T-helper 9 cell (primary cell): ENCODE measurements at places on chromosomes 5 and 9.

DNA sequence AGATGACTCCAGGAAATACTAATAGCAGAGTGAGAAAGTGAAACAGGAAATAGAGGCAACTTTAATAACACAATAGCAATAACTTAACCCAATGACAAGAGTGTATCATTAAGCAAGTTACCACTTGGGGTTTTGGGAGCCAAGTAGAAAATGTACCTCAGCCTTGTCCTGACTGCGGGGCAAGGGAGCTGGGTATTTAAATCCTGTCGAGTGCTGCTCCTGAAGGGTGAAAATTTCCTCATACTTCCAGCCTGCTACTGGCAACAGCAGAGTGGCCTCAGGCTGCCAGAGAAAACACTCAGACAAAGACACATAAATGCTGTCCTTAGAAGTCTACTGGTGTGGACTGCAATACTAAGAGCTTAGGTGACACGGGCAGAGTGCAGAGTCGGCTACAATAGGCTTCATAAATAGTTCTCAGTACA, 112.5 kb upstream of the EMB start:
- DNase-seq, result no peak

GRCh38 chr9:97527626-97528528, 26.4 kb downstream of the TMOD1 start:
- no peak for DNase-seq

DNA sequence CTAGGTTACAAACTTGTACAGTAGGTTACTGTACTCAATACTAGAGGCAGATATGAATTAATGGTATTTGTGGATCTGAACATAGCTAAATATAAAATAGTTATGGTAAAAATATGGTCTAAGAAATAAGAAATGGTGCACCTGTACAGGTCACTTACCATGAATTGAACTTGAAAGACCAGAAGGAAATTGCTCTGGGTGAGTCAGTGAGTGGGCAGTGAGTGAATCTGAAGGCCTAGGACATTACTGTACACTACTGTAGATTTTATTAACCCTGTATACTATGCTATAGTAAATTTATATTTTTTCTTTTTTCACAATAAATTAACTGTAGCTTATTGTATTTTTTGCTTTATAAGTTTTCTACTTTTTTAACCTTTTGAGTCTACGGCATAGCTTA, 1020.4 kb downstream of the CDH18 start:
- no peak for DNase-seq

GRCh38 chr5:38453506-38453905, 102.9 kb downstream of the LIFR start:
- DNase-seq, result peak; percentile 9

DNA sequence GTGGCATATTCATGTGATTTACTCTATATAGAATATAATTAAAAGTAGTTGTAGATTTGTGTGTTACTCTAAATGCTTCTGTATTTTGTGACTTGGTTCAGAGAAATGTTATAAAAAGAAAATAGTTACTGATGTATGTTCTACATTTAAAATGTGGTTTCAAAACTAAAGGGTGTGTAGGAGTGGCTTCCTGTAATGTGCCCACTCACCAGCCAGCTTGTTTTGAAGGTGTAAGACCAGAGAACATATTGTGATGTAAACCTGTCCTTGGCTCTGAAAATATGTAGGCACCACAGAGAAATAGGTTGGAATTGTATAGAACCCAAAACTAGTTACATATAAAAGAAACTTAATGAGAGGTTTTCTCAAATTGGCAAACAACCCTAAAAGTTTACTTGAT, 51.2 kb upstream of the ARRDC3 start:
- DNase-seq, result no peak

- DNase-seq, result no peak
Measured at GRCh38 chr9:131473891-131474290, 28.8 kb upstream of the POMT1 start.

GRCh38 chr9:83472764-83473163, 65.4 kb downstream of the FRMD3 start:
- no peak for DNase-seq

DNA sequence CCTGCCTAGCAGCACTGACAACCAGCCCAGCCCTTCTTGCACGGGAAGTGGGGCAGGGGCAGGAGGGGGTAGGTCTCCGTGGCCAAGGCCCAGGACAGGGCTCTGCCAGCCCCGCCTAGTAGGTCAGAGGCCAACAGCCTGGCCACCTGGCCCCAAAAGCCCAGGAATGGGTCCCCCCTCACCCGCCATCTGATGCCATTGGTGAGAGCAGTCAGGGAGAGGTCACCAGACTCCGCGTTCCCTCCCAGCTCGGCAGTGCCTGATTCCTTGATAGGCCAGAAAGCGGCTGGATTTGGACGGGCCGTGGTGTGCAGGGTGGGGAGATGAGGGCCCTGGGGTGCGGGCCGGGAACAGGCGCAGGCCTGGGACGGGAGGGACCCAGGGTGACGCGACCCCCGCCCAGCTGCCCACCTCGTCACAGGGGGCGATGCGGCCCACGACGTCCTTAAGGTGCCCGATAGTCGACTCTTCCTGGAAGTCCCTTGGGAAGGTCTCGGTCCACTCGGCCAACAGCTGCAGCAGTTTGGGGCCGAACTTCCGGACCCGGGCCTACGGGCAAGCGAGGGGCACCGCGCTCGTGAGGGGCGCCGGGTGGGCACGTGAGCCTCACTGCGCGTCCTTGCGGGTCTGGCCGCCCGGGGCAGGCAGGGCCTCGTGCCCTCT, 64.5 kb upstream of the RNF130 start:
- DNase-seq, result no peak

- no peak for DNase-seq
Measured at GRCh38 chr5:61177070-61177469, 14.8 kb upstream of the SMIM15 start.

DNA sequence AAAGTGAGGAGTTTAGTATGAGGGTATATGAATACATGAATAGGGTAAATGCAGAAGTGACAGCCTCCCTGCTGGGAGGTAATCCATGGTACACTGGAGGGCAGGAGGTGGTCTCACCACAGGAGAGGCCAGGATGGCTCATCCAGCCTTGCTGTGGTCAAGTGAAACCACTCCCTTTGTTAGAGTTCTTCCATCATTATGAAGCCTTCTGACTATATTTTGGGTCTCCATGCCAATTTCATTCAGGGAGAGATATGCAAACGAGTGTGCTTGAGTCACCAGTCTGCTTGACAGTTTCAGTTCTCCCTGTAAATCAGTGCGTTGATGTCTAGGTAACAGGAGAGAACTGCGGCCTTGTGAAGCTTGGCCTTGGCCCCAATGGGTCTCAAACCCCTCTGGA, 16.4 kb downstream of the PPP3R2 start:
- DNase-seq, result no peak

GRCh38 chr5:107361945-107362344, 308.8 kb downstream of the EFNA5 start:
- DNase-seq, result no peak

DNA sequence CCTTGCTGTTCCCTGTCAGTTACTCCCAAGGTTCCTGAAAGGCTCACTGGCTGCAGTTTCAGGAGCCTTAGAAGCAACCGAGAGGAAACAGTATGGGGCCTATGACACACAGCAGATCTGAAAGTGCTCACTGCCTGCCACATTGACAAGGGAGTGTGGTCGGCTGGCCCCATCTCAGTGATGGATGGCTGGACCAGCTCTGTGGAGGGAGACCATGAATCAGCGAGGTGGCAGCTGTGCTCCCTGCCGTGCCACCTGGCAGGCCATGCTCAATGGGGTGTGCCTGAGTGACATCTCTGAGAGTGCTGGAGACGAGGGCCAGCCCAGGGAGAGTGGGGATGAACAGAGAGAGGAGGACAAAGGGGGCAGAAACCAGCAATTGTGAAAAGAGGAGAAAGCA, 49.1 kb downstream of the DOCK2 start:
- no peak for DNase-seq

GRCh38 chr9:109277451-109277850, 43.4 kb downstream of the EPB41L4B start:
- no peak for DNase-seq

DNA sequence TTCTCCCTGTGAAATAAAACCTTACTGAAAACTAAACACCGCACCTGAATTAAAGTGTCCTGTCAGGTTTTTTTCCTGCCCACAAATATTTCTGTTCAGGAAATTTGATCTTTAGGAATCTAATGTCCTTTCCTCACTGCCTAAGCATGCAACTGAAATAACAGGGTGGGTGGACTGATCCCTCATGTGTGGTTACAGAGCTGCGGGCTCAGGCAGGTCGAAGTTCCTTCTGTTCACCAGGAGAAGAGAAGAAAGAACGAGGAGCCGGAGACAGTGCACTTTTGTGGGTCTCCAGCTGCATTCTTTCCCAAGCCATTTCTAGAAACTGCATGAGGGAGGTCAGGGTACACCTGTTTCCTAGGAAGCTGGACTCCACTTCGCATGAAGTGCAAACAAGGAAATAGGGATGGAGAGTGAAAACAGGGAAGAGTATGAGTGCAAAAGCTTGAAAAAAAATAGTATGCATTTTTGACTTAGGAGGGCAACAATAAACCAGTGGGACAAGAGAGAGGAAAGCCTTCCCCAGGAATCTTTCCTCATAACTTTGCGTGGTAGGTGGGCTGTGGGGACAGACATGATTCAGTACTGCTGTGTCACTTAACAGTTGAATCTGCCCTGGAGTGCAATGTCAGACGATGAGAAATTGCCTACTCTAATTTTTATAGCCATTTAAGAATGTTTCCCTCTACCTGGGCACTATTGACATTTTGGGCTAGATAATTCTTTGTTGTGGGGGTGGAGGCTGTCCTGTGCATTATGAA, 60.3 kb downstream of the GCNT1 start:
- no peak for DNase-seq
